ENCODE measurements at places on chromosomes 4 and X. TPM values are rescaled to one million over a fixed set of nuclear protein-coding genes. Genes with fewer than 3 reads are reported as not detected.

FATE1 gene
- total RNA-seq, result not detected

PRRG3 gene
- total RNA-seq, result not detected

TMEM150C gene
- total RNA-seq, result not detected

ATP8A1 gene
- 0.06 TPM for total RNA-seq

IDS gene
- 71.1 TPM for total RNA-seq

HSFX2 gene
- not detected for total RNA-seq

SERTM2 gene
- total RNA-seq, result not detected

GRCh38 chr4:25950461-25951389 lies 36.7 kb downstream of the SMIM20 start:
- no peak overlapping the region for H3K4me3 ChIP-seq
- H3K27ac ChIP-seq, result no peak overlapping the region
- peaks cover 7% of the 10 kb centered on the region for H3K4me1 ChIP-seq
- peaks cover 44% of the 10 kb centered on the region for H3K27me3 ChIP-seq
- H3K36me3 ChIP-seq, result no peaks in the 10 kb centered on the region
- no peak for DNase-seq

DNA sequence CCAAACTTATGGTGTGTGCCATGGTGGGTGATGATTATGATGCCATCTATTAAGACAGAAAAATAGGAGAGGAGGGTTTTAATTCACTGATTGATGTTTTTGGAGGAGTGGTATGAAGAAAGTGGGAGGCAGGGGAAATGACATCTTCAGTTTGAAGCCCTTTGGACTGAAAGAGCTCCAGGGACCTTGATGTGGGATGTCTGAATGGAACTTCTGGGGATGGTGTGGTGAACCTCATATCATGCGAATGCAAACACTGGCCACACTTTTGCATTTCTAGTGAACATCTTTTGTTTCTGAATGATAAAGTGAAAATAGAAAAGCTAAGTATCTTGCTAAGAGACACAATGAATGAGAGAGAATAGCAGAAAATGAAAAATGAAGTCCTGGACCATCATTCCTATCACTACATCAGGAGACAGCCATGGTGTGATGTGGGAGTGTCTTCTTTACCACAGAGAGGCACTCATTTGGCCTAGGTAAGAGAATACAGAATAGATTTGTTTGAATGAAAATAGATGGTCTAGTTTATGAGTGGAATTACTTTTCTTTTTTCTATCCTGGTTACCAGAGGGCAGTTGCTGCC lies 123.5 kb downstream of the ZNF827 start:
- H3K4me1 ChIP-seq, result peaks cover 42% of the 10 kb centered on the region
- H3K27me3 ChIP-seq, result no peaks in the 10 kb centered on the region
- H3K36me3 ChIP-seq, result peaks cover 61% of the 10 kb centered on the region
- DNase-seq, result no peak
- H3K27ac ChIP-seq, result peak overlapping the region; percentile 70
- no peak overlapping the region for H3K4me3 ChIP-seq

DNA sequence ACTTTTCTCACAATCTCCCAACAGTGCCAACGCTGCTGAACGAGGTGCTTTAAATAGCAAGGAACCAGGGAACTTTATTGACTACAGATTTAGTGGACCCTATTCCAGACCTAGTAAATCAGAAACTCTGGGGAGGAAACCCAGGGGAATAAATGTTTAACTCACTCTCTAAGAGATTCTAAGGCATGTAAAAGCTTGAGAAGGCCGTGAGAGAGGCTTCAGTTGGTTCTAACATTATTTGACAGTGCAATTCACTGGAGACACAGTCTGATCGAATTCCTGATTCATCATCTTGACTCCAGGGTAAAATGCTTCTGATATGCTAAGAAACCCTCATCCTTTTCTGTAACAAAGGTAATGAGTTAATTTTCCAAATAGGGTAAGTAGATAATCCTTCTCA lies 494.4 kb downstream of the KCNIP4 start:
- no peak overlapping the region for H3K27ac ChIP-seq
- no peaks in the 10 kb centered on the region for H3K4me1 ChIP-seq
- H3K27me3 ChIP-seq, result peaks cover 2% of the 10 kb centered on the region
- H3K36me3 ChIP-seq, result no peaks in the 10 kb centered on the region

DNA sequence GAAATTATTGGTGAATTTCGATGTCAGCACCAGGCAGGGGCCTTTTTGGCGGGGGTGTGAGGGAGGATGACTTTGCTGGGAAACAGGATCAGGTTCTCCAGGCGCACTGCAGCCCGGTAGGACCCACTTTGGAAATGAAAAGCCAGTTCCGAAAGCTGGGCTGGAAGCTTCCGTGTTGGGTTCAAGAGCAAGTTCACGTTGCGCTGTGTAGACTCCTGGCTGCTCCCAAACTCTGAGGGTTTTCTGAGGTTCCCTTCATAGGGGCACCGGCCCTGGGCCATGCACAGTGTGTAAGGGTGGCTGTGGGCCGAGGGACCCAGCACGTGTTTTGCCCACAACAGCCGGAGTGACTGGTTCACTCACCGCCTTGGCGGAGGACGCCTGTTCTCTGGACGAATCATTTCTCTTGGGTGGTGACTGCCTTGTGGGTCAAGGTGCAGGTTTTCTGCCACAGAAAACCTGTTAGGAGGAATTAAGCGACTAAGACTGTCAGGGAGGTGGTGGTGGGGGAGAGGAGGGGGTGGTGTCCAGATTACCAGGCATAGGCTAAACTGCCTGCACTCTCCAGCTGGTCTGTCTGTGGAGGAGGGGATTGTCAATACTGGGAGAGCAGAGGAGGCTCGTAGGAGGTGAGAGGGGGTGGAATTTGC lies 8.0 kb downstream of the SHOX start:
- peaks cover 24% of the 10 kb centered on the region for H3K27me3 ChIP-seq
- H3K4me1 ChIP-seq, result peaks cover 45% of the 10 kb centered on the region

DNA sequence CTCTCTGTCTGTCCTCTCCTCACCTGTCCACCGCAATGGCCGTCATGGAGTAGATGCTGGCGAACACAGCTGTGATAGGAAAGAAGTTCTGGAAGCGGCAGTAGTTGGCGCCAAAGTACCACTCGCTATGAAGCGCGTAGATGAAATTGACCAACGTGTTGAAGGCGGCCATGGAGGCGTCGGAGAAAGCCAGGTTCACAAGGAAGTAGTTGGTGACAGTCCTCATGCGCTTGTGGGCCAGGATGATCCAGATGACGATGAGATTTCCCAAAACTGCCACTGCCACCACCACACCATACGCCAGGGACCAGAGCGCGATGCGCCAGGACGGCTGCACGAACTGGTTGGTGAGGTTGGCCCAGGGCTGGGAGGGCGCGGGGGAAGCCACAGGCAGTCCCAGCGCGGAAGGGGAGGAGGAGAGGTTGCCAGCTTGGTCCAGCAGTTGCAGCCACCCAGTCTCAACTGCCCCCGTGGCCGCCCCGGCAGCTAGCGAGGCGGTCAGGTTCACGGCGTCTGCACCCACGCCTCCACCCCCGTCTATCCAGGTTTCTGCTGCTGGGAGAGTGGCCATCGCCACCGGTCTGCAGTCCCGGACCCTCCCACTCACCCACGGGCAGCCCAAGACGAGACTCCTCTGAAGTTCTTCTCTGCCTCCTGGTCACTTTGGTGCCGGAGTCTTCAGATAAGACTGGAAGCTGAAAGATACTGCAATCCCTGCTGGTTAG lies 518 bp downstream of the TACR3 start:
- H3K4me1 ChIP-seq, result no peaks in the 10 kb centered on the region
- no peak for DNase-seq
- H3K27me3 ChIP-seq, result peaks cover 10% of the 10 kb centered on the region
- H3K36me3 ChIP-seq, result no peaks in the 10 kb centered on the region

GRCh38 chr4:147755561-147756295 lies 23.8 kb downstream of the ARHGAP10 start:
- H3K36me3 ChIP-seq, result peaks cover 6% of the 10 kb centered on the region
- no peak for DNase-seq
- H3K27ac ChIP-seq, result peak overlapping the region; percentile 39
- H3K27me3 ChIP-seq, result no peaks in the 10 kb centered on the region
- H3K4me3 ChIP-seq, result peak overlapping the region; percentile 24

- DNase-seq, result peak; percentile 62
- no peak overlapping the region for H3K27ac ChIP-seq
- H3K4me1 ChIP-seq, result peaks cover 22% of the 10 kb centered on the region
- peaks cover 10% of the 10 kb centered on the region for H3K36me3 ChIP-seq
- no peak overlapping the region for H3K4me3 ChIP-seq
Measured at GRCh38 chr4:165312506-165312905, 15.0 kb upstream of the MSMO1 start.

DNA sequence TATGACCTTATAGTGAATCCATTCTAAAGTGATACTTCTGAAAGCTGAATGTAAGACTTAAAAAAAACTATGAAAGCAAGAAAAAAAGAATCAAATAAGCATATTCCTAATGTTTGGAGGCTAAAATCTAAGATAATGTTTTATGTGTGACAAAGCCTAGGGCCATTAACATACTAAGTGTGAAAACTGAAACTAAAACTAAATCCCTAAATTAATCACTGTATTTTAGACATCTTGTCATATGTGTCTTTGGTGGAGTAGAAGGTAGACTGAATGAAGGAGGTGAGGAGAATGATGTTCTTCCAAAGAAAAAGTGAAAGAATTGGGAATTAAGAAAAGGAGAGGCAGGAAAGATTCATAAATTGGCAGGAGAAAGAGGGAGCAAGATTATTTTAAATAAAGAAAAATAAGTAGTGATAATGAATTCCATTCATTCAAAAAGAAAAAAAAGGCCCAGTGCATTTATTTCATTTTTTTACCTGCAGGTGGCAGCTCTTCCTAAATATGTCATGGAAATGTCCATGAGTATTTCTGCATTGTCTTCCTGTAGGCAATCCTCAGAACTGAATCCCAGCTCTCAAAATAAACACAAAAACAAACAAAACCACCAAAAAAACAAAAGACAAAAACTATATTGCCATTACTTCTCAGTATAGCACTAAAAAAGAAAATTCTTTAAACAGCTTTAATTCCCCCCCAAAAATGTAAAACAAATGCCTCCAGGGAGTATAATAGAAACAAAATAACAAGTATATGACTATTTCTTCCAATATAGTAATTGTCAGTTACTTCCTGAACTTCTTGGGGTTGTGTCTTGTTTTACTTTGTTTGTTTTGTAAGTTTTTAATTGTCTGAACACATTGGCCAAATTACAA lies 17.0 kb upstream of the AP1AR start:
- H3K36me3 ChIP-seq, result no peaks in the 10 kb centered on the region
- H3K27me3 ChIP-seq, result no peaks in the 10 kb centered on the region
- DNase-seq, result peak; percentile 19
- peak overlapping the region; percentile 68 for H3K4me3 ChIP-seq
- H3K4me1 ChIP-seq, result peaks cover 22% of the 10 kb centered on the region

DNA sequence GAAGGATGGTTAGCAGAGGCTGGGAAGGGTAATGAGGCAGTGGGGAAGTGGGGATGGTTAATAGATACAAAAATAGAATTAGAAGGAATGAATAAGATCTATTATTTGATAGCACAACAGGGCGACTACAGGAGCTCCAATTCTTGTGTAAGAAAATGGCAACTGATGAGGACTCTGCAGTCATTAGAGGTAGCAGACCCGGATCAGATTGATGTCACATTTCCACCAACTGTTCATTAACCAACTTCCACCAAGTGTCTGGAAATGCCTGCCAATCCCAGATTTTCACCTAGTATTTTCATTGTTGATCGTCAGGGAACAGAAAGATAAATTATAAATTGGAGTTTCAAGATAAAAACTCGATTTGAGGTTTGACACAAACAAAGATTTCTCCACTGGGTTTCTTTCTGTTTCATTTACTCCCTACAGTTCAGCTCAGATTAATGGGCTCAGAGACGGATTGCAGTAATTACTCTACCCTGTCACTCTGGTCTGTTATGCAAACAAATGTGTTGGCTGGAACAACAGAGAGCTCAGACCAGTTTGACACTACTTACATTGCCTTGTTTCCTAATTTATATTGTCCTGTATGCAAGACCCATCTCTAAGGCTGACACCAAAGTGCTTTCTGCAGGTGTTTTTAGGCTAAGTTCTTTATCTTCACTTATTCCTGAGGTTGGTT lies 909.2 kb upstream of the PRKX start:
- no peak overlapping the region for H3K4me3 ChIP-seq
- no peak for DNase-seq
- H3K4me1 ChIP-seq, result no peaks in the 10 kb centered on the region
- H3K27me3 ChIP-seq, result no peaks in the 10 kb centered on the region
- H3K36me3 ChIP-seq, result no peaks in the 10 kb centered on the region
- no peak overlapping the region for H3K27ac ChIP-seq

- 0 out of 2 replicates have a peak overlapping the region, but pooled peaks have one; percentile 85 for H3K4me3 ChIP-seq
- H3K36me3 ChIP-seq, result no peaks in the 10 kb centered on the region
- H3K27me3 ChIP-seq, result peaks cover 10% of the 10 kb centered on the region
- no peak overlapping the region for H3K27ac ChIP-seq
- peaks cover 34% of the 10 kb centered on the region for H3K4me1 ChIP-seq
Measured at GRCh38 chr4:42655269-42655637, 1.7 kb downstream of the ATP8A1 start.

DNA sequence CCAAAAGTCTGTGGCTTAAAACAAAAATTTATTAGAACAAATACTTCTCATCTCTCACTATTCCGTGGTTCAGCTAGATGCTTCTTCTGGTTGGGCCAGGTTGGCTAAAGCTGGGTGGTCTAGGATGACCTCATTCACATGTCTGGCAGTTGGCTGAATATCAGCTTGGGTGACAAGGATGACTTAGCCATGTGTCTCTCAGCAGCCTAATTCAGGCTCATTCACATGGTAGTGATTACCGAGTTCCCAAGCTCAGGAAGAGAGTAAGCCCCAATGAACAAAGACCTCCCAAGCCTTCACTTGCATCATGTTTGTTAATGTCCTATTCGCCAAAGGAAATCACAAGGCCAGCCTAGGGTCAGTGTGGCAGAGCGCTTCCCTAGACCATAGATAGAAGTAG lies 119.4 kb downstream of the FANCB start:
- no peak for DNase-seq
- no peaks in the 10 kb centered on the region for H3K36me3 ChIP-seq
- no peak overlapping the region for H3K27ac ChIP-seq
- no peaks in the 10 kb centered on the region for H3K27me3 ChIP-seq
- 0 out of 2 replicates have a peak, but pooled peaks cover 5% of the 10 kb centered on the region for H3K4me1 ChIP-seq

DNA sequence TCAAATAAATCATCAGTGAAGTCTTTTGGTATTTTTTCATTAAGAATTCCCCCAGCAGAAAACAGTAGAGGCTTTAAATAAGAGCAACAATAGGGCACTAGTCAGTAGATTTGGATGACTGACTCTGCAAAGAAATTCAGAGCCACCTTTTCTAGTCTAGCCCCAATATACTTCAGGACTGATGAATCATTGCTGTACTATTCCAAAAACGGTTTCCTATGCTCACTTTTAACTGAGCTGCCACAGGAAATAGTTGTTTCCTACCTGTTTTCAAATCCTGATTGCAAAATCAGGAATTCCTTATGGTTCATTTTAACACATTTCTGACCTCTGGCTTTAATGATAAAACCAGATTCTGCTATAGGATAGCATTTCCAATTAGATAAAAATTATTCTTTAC lies 171.6 kb downstream of the NR3C2 start:
- DNase-seq, result no peak
- no peaks in the 10 kb centered on the region for H3K4me1 ChIP-seq
- H3K27me3 ChIP-seq, result peaks cover 1% of the 10 kb centered on the region
- H3K27ac ChIP-seq, result no peak overlapping the region
- no peak overlapping the region for H3K4me3 ChIP-seq

DNA sequence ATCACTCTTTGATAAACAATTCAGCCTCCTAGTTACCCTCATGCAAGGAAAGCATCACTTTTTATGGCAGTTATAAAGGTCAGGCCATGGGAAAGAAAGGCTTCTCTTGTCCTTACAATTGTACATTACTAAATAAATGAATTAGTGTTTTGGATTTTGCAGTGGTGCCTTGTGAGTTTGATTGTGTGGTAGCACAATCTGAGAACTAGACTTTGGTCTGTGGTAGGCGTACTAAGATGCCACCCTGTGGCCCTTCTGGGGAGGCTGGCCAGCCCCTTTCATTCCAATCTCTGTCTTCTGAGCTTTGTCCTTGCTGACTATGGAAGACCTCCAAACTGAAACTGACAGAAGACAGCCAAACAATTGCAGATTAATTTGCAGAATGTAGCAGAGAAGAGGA lies 14.6 kb upstream of the HNRNPD start:
- no peak overlapping the region for H3K4me3 ChIP-seq
- peaks cover 1% of the 10 kb centered on the region for H3K27me3 ChIP-seq
- H3K4me1 ChIP-seq, result no peaks in the 10 kb centered on the region
- H3K36me3 ChIP-seq, result no peaks in the 10 kb centered on the region
- DNase-seq, result no peak

Measured in HFFc6 (cell line).